Stomach (tissue), 19 donors: ENCODE measurements at places on chromosomes 1 and 21. TPM values are rescaled to one million over a fixed set of nuclear protein-coding genes. Genes with fewer than 3 reads are reported as not detected.

PTPN7 gene
- total RNA-seq, result not detected

DNM3 gene
- total RNA-seq, result 3.8 TPM

FLG2 gene
- total RNA-seq, result 0.37 TPM

KLHDC9 gene
- total RNA-seq, result 1.8 TPM

LIN28A gene
- total RNA-seq, result not detected

- no peak for DNase-seq
Observed at GRCh38 chr1:26049531-26050247, 3.8 kb upstream of the SLC30A2 start.

- no peak for DNase-seq
Observed at GRCh38 chr1:8047686-8048445, 21.8 kb upstream of the ERRFI1 start.

DNA sequence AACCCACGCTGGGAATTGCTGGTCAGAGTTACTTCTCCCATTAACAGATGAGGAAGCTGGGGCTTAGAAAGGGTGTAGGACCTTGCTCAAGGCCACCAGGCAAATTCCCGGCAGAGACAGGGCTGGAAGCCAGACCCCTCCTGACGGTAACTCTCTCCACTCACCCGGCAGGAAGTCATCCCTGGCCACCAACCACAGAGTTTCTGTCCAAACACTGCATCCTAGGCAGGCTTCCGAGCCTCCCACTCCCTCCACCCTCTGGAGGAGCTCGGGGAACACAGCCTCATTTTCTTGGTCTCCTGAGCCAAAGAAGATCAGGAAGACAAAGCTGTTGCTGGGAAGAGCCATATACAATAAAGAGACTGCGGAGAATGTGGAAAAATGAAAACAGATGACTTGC is 25.0 kb upstream of the ZNF436 start:
- DNase-seq, result peak; percentile 46

GRCh38 chr1:242827538-242827937 is 303.0 kb upstream of the PLD5 start:
- no peak for DNase-seq

GRCh38 chr1:9555942-9556341 is 16.7 kb downstream of the SLC25A33 start:
- DNase-seq, result no peak

- no peak for DNase-seq
Observed at GRCh38 chr1:50490640-50491039, 67.4 kb upstream of the DMRTA2 start.

DNA sequence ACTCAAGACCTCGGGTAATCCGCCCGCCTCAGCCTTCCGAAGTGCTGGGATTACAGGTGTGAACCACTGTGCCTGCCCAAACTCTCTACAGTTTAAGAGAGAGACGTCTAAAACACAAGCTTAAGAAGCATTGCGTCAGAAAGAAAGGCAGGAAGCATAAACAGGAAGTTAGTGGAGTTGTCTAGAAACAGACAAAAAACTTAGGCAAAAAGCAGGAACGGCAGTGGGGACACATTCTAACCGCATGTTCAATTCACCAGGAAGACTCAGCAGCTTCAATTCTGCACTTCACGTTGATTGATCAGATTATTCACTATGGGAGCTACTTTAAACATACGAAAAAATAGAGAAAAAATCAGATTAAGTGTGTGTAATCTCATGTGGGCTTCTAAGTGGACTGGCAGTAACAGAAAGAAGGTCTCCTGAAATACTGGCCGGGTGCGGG is 7.4 kb downstream of the CFAP74 start:
- DNase-seq, result no peak

- no peak for DNase-seq
Observed at GRCh38 chr1:27100335-27101053, 54.4 kb downstream of the SLC9A1 start.

- DNase-seq, result no peak
Observed at GRCh38 chr1:24415910-24416665, 486 bp downstream of the NIPAL3 start.

DNA sequence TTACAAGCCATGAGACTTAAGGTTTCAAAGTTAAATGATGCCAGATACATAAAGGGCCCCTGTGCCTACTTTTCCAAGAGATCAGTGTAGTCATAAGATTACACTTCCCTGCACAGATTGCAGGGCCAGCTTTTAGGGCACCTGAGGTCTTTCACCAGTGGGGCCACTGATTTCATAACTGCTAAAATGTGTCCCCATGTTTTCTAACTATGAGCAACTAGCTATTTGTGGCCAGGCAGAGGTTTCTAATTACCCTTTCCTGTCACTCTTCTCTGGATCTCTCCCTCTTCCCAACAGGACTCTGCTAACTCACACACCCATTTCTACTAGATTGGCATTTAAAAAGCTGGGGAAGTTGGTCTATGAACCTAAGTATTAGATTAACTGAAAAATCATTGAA is 207.1 kb upstream of the SGIP1 start:
- DNase-seq, result no peak

DNA sequence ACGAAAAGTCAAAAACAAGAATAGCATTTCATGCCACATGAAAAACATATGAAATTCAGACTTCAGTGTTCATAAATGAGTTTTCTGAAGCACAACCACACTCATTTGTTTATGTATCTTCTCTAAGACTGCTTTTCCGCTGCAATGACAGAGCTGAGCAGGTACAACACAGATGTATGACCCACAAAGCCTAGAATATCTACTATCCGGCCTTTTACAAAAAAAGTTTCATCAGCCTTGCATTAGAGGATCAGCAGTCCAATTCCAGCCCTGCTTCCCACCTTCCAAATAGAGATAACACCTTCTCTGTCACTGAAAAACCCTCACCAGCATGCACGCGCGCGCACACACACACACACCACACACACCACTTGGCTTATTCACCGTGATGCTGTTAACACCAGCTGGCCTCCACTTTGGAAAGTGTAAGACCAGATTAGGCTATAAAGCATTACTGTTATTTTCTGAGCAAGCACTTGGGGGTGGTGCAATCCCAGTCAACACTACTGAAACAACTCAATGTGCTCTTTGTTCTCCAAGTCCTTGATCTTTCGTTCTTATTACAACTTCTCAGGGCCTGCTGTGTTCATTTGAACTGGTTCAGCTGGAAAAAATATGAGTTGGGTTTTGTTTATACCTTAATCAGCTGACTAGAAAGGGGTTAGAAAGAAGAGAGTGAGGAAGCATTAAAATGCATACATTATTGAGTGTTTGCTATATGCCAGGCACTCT is 90.0 kb downstream of the GLUL start:
- peak; percentile 81 for DNase-seq

GRCh38 chr1:246020211-246020954 is 486.7 kb downstream of the SMYD3 start:
- no peak for DNase-seq

DNA sequence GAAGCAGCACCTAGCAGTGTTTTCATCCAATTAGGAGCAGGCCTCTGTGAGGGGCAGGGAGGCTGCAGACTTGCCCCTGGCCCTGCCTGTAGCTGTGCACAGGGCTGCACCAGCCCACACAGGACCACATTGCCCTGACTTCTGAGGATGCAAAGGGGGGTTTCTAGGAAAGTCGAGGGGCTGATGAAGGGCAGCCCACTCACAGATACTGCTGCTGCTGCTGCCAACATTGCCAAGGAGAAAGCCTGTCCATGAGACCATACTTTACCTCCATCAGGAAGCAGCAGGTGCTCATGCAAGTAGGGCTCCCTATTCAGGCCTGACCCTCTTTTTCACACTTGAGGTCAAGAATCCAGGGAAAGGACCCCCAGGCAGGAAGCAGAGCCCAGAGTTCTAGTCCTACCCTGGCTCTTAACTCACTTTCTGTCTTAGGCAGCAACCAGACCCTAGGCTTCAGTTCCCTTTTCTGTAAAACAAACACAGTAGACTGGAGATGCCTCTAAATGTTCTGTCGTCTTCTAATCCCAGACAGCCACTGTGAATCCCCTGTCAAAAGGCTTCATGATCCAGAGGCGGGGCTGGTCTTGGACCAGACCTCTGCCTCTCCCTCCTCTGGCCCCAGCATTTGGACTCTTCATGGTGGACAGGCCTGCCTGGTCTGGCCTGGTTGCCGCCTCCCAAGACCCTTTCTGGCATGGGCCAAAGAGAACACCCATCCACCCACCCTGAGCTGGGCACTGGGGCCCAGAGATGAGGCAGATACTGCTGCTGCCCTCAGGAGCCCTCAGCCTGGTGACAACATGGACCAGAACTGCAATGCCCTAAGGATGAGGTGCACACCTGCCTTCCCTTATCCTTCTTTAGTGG is 120.2 kb downstream of the GLIS1 start:
- peak; percentile 9 for DNase-seq

DNA sequence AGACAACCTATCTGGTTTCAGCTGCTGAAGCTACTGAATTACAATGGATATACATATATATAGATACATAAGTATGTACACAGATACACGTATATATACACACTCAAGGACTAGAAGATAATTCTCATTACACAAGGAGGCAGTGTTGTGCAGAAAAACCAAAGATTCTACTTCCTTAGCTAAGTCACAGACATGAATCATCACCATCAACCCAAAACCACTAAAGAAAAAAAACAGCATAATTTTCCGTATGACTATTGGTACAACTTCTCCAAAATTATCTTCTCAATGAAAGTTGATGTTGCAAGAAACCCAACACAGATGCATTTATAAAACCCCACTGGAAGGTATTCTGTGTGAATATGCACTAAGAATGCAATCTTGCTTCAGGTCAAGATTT is 36.8 kb upstream of the RPF1 start:
- DNase-seq, result peak; percentile 81

GRCh38 chr1:27868556-27868931 is 3.8 kb upstream of the THEMIS2 start:
- DNase-seq, result no peak

- no peak for DNase-seq
Observed at GRCh38 chr1:180185971-180186645, 31.4 kb downstream of the QSOX1 start.

DNA sequence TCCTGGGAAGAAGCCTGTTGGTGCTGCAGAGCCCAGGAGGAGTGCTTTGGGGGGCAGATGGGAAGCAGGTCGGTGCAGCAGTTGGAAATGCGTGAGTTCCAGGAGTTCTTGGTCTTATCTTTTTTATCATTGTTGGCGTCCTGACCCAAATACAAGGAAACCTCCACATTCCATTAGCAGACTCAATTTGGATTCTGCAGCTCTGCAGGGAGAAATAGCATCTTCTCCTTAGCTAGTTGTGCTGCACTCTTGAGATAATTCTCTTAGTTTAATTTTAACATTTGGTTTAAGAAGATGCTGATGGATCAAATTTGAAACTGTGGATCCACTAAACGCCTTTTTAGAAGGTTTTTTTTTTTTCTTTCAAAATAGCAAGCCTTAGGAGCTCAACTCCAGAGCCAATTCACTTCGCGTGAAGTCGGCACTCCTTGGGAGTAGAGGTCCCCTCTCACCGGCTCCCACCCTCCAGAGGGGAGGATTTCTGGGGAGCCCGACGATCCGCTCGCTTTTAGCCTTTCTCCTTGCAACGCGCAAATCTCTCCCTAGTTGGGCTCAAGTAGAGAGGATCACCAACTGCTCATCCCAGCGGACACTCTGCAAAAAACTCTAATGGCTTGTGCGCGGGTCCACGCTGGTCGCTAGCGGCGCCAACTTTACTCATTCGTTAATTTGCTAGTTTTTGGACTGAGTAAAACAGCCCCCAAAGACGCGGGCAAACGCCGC is 1.3 kb downstream of the PLD5 start:
- peak; percentile 4 for DNase-seq

DNA sequence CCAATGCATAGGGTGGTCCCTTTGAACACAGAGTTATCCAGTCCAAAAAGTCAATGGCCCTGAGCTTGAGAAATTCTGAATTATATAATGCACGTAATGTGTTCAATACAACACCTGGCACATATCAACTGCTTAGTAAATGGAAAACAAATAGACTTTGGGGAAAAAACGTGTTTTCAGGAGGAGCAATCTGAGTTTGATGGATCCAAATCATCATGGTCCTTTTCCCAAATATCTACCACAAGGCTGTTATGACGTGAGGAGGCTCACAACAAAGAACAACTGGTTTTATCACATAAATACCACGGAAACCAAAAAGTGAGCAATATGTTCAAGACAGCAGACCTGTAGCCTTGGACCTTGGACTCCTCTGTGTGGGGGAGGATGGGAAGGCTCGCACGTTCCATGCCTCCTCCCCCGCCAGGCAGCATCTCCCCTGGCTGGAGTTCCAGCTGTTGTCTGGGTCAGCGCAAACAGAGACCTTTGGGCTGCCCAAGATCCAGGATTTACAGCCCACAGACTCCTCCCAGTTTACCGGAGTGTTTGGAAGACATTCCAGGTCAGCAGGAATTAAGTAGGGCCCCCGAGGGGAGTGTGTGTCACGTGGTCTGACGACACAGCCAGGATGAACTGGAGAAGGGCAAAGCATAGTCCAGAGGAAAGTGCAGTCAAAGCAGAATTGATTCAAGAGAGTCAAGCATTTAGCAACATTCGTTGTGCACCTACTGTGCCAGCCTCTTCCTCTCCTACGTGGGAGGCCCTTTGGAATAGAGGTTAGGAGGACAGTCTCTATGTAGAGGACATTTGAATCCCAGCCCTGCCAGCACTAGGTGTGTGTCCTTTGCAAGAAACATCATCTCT is 32.2 kb upstream of the MED18 start:
- DNase-seq, result no peak

DNA sequence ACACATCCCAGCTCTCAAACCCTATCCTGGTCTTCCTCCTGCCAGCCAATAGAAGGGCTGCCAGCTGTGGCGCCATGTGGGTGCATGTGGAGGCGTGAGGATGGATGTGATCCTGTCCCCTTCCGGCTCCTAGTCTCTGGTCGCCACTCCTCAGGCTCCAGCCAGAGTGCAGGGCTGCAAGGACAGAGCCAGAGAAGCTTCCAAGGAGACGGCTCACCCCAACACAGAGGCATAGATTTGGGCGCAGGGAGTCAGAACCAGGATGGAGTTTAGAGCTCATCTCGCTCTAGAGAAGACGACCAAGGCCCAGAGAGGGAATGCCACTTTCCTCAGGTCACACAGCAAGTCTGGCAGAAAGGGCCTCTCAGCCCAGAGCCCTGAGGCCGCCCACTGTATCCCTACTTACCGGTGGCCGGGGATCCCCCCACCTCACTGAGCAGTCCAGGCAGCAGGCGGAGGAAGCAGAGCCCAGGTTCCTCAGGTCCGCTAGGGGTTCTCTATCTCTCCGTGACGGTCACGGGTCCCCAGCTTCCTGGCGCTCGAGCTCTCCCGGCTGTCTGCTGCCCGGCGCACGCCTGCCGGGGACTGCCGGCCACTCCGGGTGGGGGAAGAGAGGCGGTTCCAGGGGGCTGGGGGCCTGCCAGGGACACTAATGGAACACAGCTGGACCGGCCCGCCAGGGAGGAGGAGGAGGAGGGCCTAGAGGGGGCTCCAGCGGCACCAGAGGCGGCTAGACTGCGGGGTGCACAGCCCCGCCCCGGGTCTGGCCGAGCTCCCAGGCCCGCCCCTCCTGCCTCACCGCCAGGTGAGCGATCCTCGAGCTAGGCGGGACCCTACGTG is at the start of gene COL16A1:
Gene COL16A1, minus strand, starts transcription at position 587 of the 840 bp plus-strand sequence. CDS start 1,824 bp downstream, outside the sequence.
- peak; percentile 92 for DNase-seq
